T47D (cell line): ENCODE measurements at places on chromosomes 5 and 9.

- DNase-seq = no peak
Measured at GRCh38 chr9:134293611-134294152, 32.6 kb upstream of the RXRA start.

DNA sequence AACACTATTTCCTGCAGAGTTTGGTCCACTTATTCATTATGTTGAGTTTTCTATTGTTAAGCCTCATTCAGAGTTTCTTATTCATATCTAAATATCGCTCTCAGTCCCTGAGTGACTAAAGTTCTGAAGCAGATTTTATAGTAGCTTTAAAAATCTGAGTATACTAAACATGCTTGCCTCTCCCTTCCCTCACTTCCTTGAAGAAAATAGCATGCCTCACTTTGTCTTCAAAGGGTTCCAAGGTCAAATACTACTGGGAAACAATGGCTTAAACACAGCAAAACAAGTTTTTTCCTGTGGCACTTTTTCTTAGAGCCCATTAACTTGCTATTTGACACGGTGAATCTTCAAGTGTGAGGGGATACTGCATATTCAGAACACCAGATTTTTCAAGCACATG is 41.1 kb upstream of the DAB2 start:
- no peak for DNase-seq

GRCh38 chr5:115962565-115963402 is 509 bp downstream of the LVRN start:
- no peak for DNase-seq

DNA sequence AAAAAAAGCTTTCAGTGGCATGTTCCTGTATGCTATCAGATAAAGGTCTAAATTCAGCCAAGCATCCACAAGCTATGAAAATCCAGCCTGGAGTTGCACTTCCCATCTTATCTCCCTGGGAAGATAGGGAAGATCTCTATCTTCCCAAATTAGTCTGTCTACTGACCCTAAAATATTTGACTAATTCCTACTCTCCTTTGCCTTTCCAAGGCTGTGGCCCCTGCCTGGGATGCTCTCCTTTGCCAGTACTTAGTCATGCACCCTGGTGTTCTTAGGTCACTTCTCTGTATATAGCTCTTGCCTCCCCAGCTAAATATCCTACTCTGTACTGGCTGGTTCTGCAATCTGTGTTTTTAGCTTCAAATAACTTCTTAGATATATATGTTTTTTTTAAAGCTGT is 44.0 kb upstream of the PLPP1 start:
- no peak for DNase-seq

DNA sequence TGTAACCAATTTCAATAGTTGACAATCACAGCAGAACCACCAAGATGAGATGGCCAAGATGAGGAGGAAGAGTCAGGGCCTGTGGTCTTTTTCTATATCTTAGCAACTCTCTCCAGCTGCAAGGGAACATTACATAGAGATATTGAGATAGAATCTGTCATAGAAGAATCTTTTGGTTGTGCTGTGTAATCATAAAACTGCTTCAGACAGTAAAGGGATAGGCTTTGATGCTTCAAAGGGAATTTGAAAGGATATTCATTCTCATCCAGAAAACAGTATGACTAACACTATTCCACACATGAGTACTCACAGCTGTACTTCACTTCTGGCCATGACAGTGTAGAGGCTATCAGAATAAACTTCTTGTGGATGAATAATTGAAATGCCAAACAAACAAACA is 145.9 kb downstream of the YIPF5 start:
- no peak for DNase-seq

- DNase-seq = no peak
Measured at GRCh38 chr5:171628633-171628974, 157.0 kb upstream of the SMIM23 start.

- DNase-seq = no peak
Measured at GRCh38 chr5:113102121-113102531, 125.5 kb downstream of the DCP2 start.

DNA sequence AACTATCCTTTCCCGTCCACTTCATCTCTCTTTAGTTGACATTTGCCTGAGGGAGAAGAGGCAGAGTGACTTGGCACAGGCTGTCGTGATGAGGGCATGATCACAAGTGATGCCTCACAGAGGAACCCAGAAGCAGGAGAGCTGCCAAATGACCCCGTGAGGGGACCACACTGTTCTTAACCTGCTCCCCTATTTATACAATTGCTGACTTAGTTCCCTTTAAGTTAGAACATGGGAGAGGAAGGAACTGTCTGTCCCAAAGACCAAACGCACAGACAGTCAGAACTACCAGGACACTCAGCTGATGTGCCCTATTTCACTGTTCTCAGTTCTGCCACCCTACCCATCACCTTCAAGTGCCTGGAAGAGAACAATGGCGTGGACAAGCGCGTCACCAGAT is 73.7 kb downstream of the SLC1A3 start:
- no peak for DNase-seq

DNA sequence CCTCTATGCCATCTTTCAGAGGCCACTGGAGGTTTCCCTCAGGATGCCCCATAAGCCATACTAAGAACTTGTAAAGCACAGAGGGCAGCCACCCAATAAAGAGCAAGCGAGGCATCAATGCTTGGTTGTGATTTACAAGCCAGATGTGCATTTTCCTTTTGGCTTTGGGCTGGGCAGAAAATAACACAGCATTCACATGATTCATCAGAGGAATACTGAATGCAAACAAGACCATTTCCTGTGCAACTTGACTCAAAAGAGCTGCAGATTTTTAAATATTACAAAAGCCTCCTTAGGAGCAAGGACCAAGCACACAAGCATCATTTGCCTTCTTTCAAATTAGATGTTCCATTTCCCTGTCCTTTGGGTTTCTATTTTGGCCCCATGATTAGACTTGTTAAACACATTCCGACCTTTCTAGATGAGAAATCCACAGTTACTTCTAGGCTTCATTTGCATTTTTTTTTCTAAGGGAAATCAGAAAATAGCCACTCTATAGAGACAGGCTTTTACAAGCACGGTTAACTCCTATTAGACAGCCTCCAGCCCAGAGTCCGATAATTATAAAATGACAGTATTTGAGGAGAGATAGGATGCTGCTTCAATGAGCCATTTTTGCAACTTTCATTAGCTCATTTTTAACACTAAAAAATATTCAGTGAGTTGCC is 207.8 kb downstream of the SEMA5A start:
- no peak for DNase-seq

- no peak for DNase-seq
Measured at GRCh38 chr5:5751987-5752386, 329.5 kb downstream of the ICE1 start.

DNA sequence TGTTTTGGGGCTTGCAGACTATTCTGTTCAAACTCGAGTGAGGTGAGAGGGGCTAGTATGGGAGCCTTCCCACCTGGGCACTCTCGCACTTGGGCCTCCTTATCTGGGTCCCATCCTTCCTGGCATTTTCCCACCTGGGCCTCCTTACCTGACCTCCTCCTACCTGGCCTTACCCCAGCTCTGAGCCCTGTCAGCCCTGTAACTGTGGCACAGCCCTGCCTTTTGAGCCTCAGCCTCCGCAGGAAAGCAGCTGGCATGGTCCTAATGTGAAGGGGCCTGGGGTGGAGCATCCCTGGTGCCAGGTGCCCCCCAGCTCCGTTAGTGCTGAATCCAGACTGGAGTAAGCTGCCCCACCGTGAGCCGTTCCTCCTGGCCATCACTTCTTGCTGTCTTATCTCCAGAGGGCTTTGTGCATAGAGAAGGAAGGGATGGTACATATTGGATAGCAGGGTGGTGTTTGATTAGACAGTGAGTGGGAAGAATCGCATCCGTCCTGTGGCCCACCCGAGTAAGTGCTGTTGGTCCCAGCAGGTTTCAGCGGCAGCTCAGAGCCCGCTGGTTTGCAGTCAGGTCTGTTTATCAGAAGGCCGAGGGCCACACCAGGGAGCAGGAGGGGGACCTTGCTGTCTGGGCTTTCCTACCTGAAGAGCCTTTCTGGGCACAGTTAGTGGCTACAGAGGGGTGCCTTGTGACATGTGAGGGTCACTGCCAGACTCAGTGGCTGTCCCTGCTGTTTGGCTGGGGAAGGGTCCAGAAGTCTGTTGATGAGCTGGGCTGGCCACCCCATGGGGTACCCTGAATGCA is 76.5 kb downstream of the WNK2 start:
- no peak for DNase-seq

GRCh38 chr9:115604831-115605483 is 487.0 kb upstream of the TNC start:
- DNase-seq = no peak

- no peak for DNase-seq
Measured at GRCh38 chr5:18091142-18091541, 456.9 kb downstream of the TAF11L14 start.

DNA sequence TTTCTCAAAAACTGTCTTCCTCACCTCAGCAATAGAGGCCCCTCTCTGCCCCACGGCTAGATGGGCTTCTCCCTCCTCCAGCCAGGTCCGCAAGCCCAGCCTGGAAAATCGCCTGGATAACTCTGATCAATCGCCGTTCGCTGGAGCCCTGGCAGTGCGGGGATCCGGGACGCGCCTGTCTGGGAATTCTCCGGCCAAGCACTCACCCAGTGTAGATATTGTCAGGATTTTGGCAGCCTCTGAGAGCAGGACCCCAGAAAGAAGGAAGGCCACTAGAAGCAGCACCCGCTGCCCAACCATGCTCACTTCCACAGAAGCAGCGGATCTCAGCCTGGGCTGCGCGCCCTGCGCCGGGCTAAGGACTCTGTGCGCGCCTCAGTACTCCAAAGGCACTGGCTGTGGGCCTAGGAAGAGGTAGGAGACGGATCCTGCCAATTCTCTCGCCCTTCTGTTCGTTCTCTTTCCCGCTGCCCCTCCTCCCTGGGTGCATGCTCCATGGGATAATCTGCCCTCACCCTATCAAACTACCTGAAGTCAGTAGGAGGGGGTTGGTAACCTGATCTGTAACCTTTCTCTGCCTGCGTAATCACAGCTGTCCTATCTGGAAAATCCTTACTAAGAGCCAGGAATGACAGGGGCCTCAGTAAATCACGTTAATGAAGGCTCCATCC is at the start of gene UGT3A1:
UGT3A1 (minus strand) TSS at position 450 of the 671 bp plus-strand sequence; CDS start at position 300, 150 bp downstream.
- no peak for DNase-seq

- DNase-seq = peak; percentile 52
Measured at GRCh38 chr5:68962757-68963484, 130.9 kb upstream of the SLC30A5 start.

DNA sequence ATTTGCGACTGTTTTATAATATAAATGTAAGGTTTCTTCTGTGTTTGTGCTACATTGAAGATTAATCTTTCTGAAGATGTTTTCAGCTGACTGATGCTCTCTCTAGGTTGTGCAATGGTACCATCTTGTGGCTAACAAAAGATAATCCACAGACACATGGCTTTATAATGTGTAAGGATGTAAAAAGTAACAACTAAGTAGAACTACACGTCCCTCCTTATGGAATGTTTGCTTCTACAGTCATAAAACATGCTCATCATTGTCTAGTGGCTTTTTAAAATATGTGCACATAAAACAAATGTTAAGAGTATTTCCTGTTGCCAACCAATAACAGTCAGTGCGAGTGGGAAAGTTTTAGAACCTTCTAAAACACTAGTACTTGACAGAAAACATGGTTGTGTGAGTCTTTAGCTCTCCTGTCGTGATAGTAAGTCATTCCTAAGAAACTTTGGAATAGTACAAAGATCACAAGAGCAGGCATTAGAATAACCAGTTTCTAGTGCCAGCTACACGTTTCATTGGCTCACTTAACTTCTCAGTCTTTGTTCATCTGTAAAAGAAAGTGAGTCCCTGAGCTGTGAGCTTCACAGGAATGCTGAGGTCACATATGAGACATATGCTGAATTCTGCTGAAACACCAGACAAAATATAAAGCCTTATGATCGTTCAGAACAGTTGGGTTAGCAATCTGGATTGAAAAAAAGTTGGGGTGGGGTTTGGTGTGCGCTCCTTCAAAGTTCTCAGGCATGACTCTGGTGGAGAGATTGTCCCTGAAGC is 75.7 kb upstream of the GLIS3 start:
- no peak for DNase-seq

DNA sequence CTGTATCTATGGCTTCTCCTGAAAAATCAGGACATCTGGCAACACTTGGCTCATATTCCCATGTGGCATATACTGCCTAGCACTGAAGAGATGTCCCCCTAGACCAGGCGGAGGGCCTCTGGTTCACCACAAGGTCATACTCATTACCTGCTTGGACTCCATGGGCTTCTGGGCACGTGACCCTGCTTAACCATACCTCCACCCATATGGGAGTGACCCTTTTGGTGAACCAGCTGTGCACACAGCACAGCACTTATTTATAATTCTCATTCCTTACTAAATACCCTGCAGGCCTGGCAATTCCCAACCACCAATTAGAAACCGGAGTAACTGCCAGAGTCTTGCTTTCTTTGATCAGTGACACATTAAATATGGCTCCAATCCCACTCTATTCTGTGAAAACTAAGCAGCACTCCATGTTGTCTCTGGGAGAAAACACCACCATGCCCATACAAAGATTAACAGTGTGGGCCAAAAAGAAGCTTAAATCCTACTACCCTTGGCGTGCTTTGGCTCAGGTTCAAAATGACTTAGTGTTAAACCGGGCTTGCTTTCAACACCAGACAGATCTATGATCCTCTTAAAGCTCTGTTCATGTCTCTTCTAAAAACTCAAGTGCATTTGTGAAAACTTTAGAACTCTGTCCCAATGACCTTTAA is 57.7 kb downstream of the MTMR12 start:
- DNase-seq = peak; percentile 20

- no peak for DNase-seq
Measured at GRCh38 chr9:135582966-135583687, 21.6 kb downstream of the PAEP start.

- no peak for DNase-seq
Measured at GRCh38 chr5:85868070-85868469, 749.7 kb upstream of the COX7C start.

DNA sequence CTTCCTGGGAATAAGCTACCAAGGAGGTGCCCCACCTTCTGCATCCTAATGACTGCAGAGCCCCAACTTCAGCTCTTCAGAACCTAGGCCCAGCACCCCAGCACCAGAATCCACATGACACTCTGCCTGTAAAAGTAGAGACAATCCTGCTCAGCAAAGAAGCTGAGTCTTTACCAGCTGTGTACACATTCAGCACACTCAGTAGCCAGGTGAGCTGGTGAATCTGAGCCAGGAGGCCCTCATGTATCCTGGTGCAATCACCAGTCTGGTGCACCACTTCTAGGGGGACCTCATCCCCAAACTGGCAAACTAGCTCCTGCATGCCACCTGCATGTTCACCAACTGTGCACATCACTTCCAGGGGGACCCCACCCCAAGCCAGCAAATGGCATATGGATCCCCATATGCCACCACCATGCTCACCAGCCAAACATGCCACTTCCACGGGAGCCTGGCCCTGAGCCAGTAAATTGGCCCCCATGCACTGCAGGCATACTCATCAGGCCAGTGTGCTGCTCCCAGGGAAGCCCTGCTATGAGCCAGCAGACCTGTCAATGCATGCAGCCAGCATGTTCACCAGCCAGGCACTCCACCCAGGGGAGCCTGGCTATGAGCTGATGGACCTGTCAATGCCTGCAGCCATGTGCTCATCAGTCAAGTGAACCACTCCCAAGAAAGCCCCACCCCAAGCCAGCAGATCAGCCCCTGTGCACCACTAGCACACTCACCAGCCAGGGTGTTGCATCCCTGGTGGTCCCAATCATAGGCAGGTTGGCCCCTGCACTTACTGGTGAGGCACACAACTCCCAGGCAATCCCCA is 15.6 kb upstream of the BTNL9 start:
- no peak for DNase-seq

GRCh38 chr5:177472460-177473442 is 683 bp downstream of the DBN1 start:
- peak; percentile 35 for DNase-seq

- no peak for DNase-seq
Measured at GRCh38 chr5:173055722-173055982, 500 bp upstream of the CREBRF start.
